ENCODE measurements at places on chromosomes 4 and X.
A peak's percentile ranks its signal among the peaks of the same experiment; 100 is the strongest.

DNA sequence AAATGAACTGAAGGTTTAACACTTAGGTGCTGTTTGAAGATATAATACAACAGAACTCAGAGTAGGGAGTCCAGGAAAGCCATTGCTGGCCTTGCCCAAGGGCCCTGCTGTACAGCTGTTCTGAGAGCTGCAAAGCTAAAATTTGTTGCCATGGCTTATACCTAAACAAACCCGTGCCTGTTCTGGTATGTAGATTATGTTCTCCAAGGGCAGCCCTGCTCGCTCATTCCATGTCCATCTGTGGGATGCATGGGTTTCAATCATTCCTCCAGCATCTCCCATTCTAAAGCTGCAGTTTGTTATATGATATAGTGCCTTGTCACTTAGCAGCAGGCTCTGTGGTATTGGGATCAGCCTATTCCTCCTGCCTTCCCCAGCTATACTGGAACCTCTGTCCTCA is 80.8 kb upstream of the BMPR1B start:
- DNase-seq = no peak

DNA sequence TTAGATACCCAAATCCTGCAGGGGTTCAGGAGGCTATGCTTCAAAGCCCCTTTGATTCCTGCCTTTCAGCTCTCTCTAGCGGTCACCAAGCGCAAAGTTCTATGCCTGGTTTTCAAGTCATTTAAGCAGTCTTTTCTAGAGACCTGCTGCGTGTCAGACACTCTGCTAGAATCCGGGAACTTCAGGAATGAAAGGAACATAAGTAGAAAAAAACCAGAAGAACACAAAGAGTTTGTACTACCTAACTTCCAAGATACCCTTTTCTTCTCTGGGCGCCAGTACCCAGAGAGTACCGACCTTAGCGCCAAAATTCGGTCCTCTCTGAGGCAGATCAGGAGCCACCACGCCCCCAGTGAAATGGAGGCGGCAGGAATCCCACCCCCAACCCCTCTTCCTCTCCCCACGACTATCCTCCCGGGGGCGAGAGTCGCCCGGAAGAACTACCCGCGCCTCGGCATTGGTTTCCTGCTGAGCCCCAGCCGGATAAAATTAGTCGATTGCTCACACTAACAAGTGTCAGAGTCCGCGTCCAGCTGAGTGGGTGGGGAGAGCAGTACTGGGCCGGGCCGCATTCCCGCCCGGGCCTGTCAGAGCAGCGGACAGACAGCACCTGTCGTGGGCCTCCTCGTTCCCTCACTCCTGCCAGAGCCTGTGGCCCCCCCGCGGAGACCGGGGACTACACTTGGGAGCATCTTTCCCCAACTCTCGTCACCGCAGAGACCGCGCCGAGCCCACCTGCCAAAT is 78.8 kb downstream of the RLIM start:
- DNase-seq = no peak

DNA sequence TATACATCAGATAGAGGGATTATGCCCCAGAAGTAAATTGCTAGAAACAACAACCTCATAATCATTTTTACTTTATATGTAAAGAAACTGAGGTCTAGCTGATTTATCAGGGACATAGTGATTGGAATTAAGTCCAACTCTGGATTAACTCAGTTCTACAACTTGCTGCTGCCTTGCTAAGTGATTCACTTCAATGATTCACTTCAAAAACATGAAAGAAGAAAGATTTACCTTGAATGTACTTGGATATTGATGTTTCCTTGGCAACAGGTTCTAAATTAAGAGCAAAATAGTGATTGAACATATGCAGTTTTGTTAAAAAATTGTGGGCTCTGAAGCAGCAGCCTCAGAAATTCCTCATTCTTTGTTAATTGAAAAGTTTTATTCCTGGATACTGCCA is 99.8 kb upstream of the H2AZ1 start:
- DNase-seq = no peak

- DNase-seq = peak; percentile 18
These were observed 729 bp upstream of the IRF2 start for GRCh38 chr4:184475096-184475461.

- DNase-seq = no peak
These were observed 8.7 kb upstream of the MSANTD1 start for GRCh38 chr4:3239998-3240920.

DNA sequence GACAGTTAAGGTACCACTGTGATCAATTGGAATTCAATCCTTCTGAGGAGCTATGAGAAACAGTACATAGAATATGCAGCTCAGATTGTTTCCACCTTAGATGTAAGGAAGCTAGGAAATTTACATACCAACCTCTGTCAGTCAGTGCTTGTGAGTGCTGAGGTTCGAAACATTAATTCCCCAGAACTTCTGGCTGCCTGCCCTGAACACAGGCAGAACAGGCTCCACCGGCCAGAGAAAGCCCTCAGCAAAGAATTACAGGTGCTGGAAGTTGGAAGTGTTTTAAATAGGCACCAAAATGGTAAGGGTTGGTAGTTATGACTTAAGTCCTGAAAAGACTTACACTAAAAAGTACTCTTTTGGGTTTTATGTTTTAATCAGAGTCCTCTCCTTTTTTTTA is 651.8 kb downstream of the C4orf33 start:
- DNase-seq = no peak

DNA sequence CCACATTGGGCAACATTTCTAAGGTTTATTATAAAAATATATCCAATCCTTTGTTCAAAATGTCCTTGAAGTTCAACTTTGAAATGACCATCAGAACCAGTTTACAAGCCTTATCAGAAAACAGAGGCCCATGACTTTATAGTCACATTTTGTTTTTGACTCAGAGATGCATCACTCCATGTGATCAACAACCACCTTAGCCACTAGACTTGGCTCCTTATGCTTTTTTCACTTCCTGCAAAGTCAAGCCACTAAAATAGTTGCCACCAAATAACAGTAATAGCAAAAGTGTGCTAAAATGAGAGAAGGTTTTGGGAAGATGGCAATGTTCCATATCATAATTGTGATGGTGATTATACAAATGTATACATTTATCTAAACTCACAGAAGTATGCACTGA is 181.7 kb downstream of the MAML3 start:
- no peak for DNase-seq

- DNase-seq = peak; percentile 2
These were observed 49.0 kb downstream of the AGA start for GRCh38 chr4:177393236-177393635.
